Progenitor cell of endocrine pancreas (in vitro differentiated cells): ENCODE measurements at places on chromosomes 2 and 18. TPM values are rescaled to one million over a fixed set of nuclear protein-coding genes. Genes with fewer than 3 reads are reported as not detected.
A peak's percentile ranks its signal among the peaks of the same experiment; 100 is the strongest.

IL36A gene
- total RNA-seq: not detected in 2 replicates

ACTG2 gene
- total RNA-seq: 0.19 and 0.31 TPM in 2 replicates

CD207 gene
- not detected in 2 replicates for total RNA-seq

IMPA2 gene
- 53.4 and 58.8 TPM in 2 replicates for total RNA-seq

KIF5C gene
- 26.8 and 27.3 TPM in 2 replicates for total RNA-seq

IL1RL1 gene
- total RNA-seq: not detected in 2 replicates

TOGARAM2 gene
- total RNA-seq: 0.86 and 0.98 TPM in 2 replicates

PLEKHH2 gene
- total RNA-seq: 9.0 and 10.4 TPM in 2 replicates

FHOD3 gene
- 1.6 and 2.6 TPM in 2 replicates for total RNA-seq

DNA sequence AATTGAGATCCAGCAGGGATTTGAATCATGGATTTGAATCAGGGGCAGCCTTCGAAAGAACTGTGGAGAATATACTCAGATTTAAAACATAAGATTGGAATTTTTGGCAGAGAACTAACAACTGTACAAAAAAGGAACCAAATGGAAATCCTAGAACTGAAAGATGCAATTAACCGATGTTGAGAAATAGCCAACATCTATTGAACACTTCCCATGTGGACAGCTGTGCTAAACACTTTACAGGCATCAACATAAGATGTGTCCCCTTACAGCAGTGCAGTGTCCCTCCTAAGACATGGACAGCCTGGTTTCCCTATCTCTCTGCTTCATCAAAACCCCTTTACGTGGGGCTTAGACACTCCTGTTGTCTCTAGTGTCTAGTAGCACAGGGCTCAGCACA, 3.7 kb upstream of the IL1RN start:
- peaks cover 26% of the 10 kb centered on the region for H3K27me3 ChIP-seq
- DNase-seq: no peak
- H3K36me3 ChIP-seq: no peaks in the 10 kb centered on the region
- no peak overlapping the region for H3K27ac ChIP-seq
- peaks cover 7% of the 10 kb centered on the region for H3K4me1 ChIP-seq
- H3K4me3 ChIP-seq: no peak overlapping the region

DNA sequence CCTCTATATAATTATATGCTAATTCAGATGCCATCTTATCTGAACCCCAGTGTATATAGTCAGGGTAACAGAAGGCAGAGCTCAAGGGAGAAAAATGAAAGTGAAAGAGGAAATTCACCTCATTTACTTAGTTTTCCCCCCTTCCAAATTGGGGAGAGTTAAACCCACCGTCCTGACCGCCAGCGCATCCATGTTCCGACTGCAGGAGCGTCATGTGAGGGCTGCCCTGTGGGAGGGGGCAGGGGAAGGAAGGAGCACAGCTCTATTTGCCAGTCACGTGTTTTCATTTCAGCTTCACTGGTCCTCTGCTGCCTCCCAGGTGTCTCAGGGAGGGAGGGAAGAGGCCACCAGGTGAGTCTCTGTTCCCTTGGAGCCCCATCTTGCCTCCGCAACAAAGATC, 13.2 kb downstream of the CNNM4 start:
- no peak overlapping the region for H3K27ac ChIP-seq
- no peaks in the 10 kb centered on the region for H3K36me3 ChIP-seq
- peaks cover 3% of the 10 kb centered on the region for H3K4me1 ChIP-seq

DNA sequence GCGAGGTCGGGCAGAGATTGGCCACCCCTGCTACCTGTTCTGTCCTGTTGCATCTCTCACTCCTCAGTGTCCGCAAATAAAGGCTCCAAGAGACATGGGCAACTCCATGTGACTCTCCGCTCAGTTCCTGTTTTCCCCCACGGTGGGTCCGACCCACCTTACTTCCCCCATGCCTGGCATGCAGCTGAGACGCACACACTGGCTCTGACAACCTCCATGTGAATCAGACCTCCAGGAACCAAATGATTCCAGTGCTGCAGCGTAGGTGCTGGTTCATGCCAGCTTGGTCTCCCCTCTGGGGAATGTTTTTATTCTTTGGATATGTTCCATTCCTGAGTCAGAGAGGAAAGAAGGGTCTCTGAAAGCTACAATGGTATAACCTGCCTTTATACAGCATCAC, 221.5 kb downstream of the SH3RF3 start:
- no peak overlapping the region for H3K27ac ChIP-seq
- H3K4me3 ChIP-seq: no peak overlapping the region
- peaks cover 1% of the 10 kb centered on the region for H3K4me1 ChIP-seq
- no peaks in the 10 kb centered on the region for H3K36me3 ChIP-seq
- DNase-seq: no peak

GRCh38 chr2:100244881-100245605, 77.3 kb downstream of the LONRF2 start:
- DNase-seq: no peak
- H3K4me1 ChIP-seq: no peaks in the 10 kb centered on the region
- H3K36me3 ChIP-seq: no peaks in the 10 kb centered on the region
- no peak overlapping the region for H3K4me3 ChIP-seq
- H3K27ac ChIP-seq: no peak overlapping the region

- DNase-seq: no peak
- peaks cover 22% of the 10 kb centered on the region for H3K4me1 ChIP-seq
- H3K4me3 ChIP-seq: peak overlapping the region; percentile 89
These were observed 1.2 kb downstream of the SMYD5 start for GRCh38 chr2:73215254-73215653.

DNA sequence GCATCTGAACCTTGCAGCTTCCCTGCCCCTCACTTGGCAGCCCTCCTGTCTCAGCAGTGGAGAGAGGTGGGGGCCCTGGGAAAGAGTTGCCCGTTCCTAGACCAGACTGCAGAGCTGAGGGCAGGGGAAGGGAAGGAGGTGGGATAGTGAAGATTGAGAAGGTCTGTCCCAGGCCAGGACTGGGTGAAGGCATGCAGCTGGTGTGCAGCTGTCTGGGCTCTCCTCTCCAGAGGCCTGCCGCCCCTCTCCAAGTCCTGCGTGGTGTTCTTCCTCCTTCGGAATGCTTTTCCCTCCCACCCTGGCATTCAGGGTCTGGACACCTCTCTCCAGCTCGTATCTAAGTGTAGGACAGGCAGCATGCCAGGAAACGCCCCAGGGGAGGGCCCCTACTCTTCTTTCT, 323.5 kb downstream of the CELF4 start:
- H3K27me3 ChIP-seq: peaks cover 25% of the 10 kb centered on the region
- H3K36me3 ChIP-seq: peaks cover 6% of the 10 kb centered on the region
- no peak overlapping the region for H3K4me3 ChIP-seq

- DNase-seq: no peak
- H3K36me3 ChIP-seq: no peaks in the 10 kb centered on the region
- H3K27me3 ChIP-seq: no peaks in the 10 kb centered on the region
- H3K27ac ChIP-seq: no peak overlapping the region
- no peak overlapping the region for H3K4me3 ChIP-seq
These were observed 230.9 kb downstream of the LTBP1 start for GRCh38 chr2:33177627-33178026.

GRCh38 chr2:182716650-182716979, 558 bp downstream of the DNAJC10 start:
- no peak overlapping the region for H3K27ac ChIP-seq

DNA sequence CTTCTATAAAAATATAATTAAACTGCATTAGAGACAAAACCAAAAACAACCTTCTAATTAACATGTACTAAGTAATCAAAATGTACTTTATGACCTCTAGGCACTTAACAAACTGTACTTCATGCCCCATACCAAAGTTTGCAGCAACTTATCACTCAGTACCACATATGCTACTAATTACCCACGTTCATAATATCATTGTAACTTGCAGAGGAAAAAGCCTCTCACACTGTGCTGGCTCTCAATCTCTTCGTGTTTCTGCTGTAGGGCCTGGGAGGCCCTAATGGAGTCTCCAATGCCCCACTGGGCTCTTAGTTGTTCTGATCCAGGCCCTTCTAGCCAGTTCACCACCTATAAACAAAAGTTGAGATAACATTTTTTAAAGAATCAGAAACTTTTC, 82.1 kb upstream of the CCDC141 start:
- H3K4me1 ChIP-seq: no peaks in the 10 kb centered on the region
- H3K27ac ChIP-seq: no peak overlapping the region
- no peak for DNase-seq
- no peaks in the 10 kb centered on the region for H3K27me3 ChIP-seq
- H3K4me3 ChIP-seq: no peak overlapping the region

- H3K4me3 ChIP-seq: no peak overlapping the region
- peaks cover 76% of the 10 kb centered on the region for H3K27me3 ChIP-seq
- H3K4me1 ChIP-seq: peaks cover 6% of the 10 kb centered on the region
- no peak overlapping the region for H3K27ac ChIP-seq
These were observed 6.7 kb downstream of the GBX2 start for GRCh38 chr2:236161531-236161930.

DNA sequence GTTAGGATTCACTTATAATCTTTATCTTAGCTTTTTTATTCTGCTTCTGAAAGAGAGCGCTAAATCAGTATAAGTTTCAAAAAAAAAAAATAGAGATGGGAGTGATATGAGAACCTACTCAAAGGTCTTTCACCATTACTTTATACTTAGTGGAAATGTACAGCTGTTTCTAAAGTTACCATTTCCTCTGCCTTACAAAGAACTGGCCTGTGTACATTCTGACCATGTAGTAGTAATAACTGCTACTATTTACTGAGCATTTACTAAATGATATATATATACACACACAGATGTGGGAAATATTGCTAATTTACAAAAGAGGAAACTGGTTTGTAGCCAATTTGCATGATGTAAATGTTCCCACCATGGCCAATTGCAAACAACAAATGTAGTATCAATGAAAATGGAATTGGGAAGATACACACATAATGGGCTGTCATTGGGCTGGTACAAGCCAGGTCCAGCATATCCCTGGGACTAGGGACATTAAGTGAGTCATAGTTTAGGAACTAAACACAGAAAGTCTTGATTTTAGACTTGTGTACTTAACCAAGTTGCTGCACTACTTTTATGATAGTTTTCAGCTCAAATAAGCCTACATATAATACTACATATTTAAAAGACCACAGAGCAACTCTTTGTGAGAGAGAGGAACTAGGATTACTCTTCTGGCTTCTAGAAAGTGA, 67.1 kb downstream of the DYNC1I2 start:
- H3K27ac ChIP-seq: no peak overlapping the region
- H3K4me1 ChIP-seq: no peaks in the 10 kb centered on the region
- H3K36me3 ChIP-seq: peaks cover 34% of the 10 kb centered on the region
- H3K27me3 ChIP-seq: no peaks in the 10 kb centered on the region
- no peak for DNase-seq
- H3K4me3 ChIP-seq: no peak overlapping the region

DNA sequence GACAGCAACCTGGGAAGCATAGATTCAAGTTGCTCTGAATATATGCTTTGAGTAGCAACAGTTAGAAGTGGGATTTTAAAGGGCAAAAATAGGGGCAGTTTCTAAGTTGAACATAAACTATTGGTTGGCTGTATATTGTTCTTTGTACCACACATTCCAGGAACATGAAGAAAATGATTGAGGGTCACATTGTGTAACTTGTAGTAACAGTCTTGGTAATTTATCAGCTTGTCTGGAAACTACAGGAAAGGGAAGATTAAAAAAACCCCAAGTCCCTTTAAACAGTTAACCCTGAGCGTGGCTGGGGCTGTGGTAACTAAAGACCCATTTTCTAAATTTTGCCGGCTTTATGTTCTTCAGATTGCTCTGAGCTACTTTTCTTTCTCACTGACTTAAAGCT, 7.4 kb downstream of the PLEKHB2 start:
- no peak for DNase-seq
- H3K4me3 ChIP-seq: no peak overlapping the region
- H3K27ac ChIP-seq: no peak overlapping the region
- no peaks in the 10 kb centered on the region for H3K27me3 ChIP-seq
- peaks cover 11% of the 10 kb centered on the region for H3K36me3 ChIP-seq

DNA sequence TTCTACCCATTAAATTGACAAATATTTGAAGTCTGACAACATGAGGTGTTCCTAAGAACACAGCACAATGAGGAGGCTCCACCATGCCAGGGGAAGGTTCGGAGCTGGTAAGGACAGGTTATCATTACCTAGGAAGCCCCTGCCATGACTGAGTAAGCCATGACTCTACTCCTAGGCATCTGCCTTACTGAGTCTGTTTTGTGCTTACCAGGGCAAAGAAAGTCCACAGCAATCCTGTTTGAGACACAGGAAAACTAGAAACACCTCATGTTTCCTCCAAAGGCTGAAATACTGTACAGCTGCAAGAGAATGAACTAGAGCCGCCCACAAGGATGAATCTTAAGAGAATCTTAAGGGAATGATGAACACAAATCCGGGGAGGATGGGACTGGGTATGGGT, 11.6 kb downstream of the TGFBRAP1 start:
- no peak for DNase-seq
- H3K4me1 ChIP-seq: peaks cover 2% of the 10 kb centered on the region
- no peak overlapping the region for H3K27ac ChIP-seq
- H3K36me3 ChIP-seq: peaks cover 2% of the 10 kb centered on the region
- no peak overlapping the region for H3K4me3 ChIP-seq

- DNase-seq: no peak
- H3K27ac ChIP-seq: no peak overlapping the region
- H3K4me1 ChIP-seq: peaks cover 17% of the 10 kb centered on the region
- H3K36me3 ChIP-seq: no peaks in the 10 kb centered on the region
- peaks cover 9% of the 10 kb centered on the region for H3K27me3 ChIP-seq
These were observed 3.4 kb downstream of the CHST9 start for GRCh38 chr18:27181726-27182125.

DNA sequence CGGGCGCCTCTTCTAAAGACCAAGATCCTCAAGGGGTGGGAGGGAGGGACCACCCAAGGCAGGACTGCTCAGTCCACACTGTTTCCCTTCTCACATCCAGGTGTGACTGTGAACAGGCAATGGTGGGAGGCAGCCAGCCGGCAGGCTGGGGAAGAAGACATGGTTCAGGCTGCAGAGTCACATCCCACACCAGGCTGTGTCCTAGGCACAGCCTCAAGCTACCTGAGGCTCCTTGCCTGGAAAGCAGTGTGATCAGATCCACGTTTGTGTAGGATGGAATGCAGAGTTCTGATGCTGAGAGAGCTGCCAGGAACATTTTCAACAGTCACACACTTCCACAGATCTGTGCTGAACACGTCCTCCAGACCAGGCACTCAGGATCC, 16.4 kb downstream of the SLC66A2 start:
- peak overlapping the region; percentile 2 for H3K27ac ChIP-seq
- H3K27me3 ChIP-seq: no peaks in the 10 kb centered on the region
- no peak overlapping the region for H3K4me3 ChIP-seq
- H3K4me1 ChIP-seq: peaks cover 17% of the 10 kb centered on the region
- no peak for DNase-seq

GRCh38 chr2:77270433-77270832, 251.7 kb downstream of the LRRTM4 start:
- H3K27me3 ChIP-seq: no peaks in the 10 kb centered on the region
- H3K27ac ChIP-seq: no peak overlapping the region
- no peak for DNase-seq

- H3K4me3 ChIP-seq: no peak overlapping the region
- no peak overlapping the region for H3K27ac ChIP-seq
- H3K27me3 ChIP-seq: no peaks in the 10 kb centered on the region
- peaks cover 1% of the 10 kb centered on the region for H3K4me1 ChIP-seq
- DNase-seq: no peak
These were observed 26.0 kb downstream of the ATOH8 start for GRCh38 chr2:85779641-85780315.
